Nucleus accumbens (tissue), 56 donors: ENCODE measurements at places on chromosomes 3 and 15.

- no peak for DNase-seq
Measured at GRCh38 chr3:144242747-144243146, 271.1 kb downstream of the DIPK2A start.

DNA sequence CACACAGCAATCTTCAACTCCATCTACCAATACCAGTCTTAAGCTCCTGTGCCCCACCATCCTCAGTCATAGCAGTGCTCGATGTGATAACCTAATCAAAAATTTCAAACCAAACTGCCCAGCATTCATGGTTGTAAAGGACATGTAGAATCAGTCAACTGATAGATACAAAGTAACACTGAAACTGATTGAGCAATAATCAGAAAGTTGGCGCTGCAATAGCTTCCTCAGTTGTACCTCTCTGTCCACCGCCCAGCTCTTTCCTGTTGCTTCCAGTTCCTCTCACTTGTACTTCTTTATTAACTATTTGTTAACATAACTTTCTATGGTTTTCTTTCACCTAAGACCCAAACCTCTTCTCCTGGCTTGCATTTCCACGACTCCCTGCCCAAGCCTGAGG is 745.7 kb downstream of the PDCD6IP start:
- DNase-seq: no peak

GRCh38 chr3:137174514-137174913 is 216.7 kb downstream of the IL20RB start:
- no peak for DNase-seq

GRCh38 chr3:141346418-141346817 is 21.9 kb upstream of the ZBTB38 start:
- no peak for DNase-seq

DNA sequence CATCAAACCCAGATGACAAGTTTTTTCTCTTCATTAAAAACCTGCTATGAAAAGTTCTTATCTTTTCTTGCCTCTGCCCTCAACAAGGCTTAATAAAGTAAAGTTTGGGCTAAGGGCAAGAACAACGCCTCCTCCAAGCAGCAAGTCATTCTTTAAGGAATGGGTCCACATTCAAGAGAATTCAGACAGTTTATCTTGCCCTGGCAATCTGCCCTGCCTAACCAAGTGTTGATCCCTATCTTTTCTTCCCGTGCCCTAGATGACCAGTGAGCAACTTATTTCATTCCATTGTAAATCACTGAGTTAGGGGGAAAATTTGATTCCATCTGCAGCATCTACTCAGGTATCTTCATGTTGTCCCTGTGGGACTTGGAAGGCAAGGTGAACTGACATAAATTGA is 370.3 kb upstream of the DPPA4 start:
- no peak for DNase-seq

GRCh38 chr3:129549805-129550204 is 6.8 kb downstream of the H1-8 start:
- no peak for DNase-seq

- DNase-seq: no peak
Measured at GRCh38 chr15:84772467-84772866, 24.1 kb downstream of the ZNF592 start.

DNA sequence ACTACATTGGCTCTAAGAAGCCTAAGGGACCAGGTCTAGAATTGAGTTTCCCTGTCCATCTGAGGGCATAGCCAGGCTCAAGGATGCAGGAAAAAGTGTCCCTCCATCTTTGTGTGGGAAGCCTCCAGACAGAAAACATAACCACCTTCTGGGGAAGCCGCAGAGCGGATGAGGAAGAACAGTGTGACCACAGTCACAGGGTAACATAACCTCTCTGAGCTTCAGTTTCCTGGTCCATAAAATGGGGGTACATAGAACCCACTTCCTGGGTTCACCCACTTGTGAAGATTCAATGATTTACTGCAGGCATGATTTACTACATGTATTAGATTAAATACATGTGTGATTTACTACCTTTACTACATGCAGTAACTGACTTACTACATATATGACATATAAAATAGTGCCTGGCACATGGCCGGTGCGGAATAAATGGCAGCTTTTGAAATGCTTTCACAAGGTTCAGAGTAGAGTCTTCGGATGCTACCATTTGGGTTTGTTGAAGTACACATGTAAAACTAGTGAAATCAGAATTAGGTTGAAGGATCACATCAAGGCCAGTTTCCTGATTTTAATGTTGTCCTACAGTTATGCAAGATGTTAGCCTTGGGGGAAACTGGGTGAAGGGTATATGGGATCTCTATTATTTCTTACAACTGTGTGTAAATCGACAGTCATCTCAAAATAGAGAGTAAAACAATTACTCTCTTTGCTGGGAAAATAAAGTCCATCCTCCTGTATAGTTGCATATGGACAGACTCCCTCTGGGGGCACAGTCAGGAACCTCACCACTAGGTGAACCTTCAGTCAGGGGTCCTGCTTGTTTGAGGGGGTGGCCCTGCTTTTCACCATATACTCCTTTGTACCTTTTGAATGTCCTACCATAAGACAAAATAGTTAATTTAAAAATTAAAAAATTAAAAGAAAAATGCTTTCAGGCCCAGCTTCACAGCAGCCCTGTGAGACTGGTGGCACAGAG is 86.0 kb downstream of the SEMA5B start:
- DNase-seq: no peak

DNA sequence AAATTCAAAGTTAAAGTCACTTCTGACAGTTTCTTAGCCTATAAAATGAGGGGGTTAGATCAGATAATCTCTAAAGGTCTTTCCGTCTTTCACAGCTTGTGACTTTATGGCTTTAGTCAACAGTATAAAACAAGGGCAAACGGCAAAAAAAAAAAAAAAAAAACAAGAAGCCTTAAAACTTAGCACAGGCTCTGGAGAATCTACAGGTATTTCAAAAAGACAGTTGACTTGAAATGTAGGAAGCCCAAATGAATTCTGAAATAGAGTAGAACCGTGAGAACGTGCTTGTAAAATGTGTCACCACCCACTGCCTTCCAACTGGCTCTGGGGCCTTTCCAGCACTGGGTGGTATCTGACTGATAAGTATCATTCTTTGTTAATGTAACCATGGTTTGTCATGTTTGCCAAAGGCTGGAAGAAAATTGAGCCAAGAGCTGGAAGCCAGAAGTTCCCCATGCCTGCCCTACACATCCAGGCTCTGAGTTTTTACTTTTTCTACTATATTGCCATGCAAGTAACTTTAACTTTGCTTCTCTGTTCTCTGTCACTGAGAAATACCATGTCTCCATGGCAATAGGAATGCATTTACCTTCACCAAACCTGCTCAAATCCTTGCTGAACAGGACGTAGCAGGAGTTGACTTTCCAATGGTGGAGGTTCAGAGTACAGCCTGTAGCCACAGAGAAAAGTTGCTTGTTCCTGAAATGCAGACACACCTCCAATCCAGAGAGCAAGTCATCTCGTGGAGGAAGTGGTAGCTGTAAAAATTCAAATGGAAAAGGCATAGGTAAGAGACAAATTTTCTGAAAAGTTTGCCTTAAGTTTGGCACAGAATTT is 35.8 kb upstream of the THSD4 start:
- no peak for DNase-seq

DNA sequence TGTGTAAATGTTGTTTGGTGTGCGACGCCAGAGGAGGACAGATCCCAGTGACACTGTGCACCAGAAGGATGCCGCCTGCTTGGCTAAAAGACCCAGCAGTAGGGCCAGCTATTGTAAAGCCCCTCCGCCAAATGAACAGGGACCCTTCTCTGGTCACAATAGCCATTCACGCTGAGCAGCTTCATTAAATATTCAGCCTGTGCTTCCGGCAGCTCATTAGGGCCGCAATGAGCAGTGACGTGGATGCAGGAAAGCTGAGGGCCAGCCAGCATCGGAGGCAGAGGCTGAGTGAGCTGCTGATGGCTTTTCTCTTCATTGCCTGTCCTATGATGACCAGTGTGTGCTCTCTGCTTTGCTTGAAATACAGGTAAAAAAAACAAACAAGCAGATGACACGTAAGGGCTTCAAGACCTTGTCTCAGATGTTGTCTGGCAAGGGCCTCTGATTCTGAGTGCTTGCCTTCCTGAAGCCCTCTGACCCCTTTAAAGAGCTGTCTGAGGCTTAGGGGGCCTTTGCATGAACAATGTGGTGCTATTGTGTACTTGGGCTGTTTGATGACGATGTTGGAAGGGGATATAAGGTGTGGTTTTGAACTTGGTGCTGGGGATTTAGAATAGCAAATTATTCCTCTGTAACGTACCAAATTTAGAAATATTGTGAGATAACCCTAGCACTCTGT is 130.4 kb downstream of the FEZF2 start:
- peak; percentile 29 for DNase-seq

DNA sequence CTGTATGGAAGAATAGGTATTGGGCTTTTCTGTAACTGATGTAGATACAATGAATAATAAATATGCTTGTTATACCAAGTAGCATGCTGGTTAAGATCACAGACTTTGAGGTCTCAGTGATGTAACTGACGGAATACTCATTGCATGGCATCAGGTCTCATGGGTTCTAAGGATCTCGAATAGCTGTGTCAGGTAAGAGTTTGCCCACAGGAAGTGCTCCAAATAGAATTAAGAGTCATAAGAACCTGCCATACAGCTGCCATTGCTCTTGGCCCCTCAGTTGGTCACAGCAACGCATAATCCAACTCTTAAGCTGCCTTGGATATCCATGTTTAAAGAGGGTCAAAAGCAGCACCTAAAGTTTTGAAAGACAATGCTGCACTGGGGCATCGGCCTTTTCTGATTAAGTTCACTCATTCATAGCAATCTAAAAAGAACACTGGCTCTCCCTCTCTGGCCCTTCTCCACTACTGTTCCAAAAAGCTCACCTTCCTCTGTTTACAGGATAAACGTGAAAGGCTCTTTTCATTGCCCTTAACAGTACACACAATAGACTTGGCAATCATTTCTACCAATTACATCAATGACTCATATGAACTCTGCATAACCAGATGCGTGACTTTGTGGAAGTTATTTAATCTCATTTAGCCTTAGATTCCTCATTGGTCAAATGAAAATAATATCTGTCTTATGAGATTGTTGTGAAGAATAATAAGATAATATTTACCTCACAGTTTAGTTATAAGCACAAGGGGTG is 74.6 kb downstream of the ZBTB20 start:
- no peak for DNase-seq

GRCh38 chr15:40281057-40281800 is 1.6 kb downstream of the ANKRD63 start:
- DNase-seq: no peak

- DNase-seq: no peak
Measured at GRCh38 chr15:26433818-26434217, 339.0 kb downstream of the GABRB3 start.

- no peak for DNase-seq
Measured at GRCh38 chr3:9550999-9551398, 2.6 kb downstream of the LHFPL4 start.

- DNase-seq: no peak
Measured at GRCh38 chr3:139710212-139710611, 32.4 kb upstream of the NMNAT3 start.

DNA sequence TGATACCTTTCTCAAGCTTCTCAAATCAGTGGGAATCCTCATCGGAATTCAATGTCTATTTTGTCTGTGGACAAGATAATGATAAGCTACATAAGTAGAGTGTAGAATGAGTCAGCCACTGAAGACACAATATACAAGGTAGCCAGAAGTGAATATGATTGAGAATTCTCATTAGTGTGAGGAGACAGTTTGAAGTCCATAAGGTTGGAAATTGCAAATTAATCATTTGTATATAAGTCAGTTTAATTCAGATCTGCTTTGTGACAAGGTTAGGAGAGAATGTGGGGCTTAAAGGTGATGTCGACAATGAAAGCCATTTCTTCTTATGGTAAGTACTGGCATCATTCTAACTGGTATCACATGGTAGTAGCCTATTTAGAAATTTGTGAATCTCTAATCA is 4.2 kb downstream of the ARPP21 start:
- DNase-seq: no peak

- no peak for DNase-seq
Measured at GRCh38 chr3:89795506-89795905, 688.1 kb downstream of the EPHA3 start.

GRCh38 chr15:57323299-57323805 is 53.0 kb upstream of the CGNL1 start:
- DNase-seq: no peak

GRCh38 chr15:40847223-40847961 is 3.5 kb downstream of the SPINT1 start:
- DNase-seq: no peak

GRCh38 chr15:24944954-24945353 is 9.8 kb upstream of the SNRPN start:
- no peak for DNase-seq

GRCh38 chr3:149273096-149273751 is 51.6 kb upstream of the CP start:
- peak; percentile 2 for DNase-seq

GRCh38 chr3:149494759-149495580 is 20.5 kb downstream of the TM4SF4 start:
- DNase-seq: no peak

GRCh38 chr15:101203607-101204189 is 48.1 kb downstream of the CHSY1 start:
- DNase-seq: no peak

DNA sequence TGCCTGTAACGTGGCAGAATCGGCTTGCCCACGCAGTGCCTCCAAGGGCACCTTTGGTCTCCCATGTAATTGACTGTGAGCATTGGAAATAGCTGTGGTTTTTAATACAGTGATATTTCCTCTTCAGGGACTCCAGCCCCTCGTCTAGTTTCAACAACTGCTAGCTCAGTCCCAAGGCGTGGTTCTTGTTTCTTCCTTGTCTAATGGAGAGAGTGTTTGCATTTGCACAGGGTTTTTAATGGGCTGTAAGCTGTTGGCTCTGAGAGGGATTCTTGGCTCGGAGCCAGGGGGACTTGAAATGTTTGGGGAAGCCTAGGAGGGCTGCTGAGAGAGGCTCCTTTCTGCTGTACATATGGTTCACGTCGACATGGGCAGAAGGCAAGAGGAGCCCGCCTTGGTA is 86.2 kb downstream of the THSD4 start:
- no peak for DNase-seq

GRCh38 chr15:72402726-72403125 is 4.6 kb downstream of the TMEM202 start:
- no peak for DNase-seq

DNA sequence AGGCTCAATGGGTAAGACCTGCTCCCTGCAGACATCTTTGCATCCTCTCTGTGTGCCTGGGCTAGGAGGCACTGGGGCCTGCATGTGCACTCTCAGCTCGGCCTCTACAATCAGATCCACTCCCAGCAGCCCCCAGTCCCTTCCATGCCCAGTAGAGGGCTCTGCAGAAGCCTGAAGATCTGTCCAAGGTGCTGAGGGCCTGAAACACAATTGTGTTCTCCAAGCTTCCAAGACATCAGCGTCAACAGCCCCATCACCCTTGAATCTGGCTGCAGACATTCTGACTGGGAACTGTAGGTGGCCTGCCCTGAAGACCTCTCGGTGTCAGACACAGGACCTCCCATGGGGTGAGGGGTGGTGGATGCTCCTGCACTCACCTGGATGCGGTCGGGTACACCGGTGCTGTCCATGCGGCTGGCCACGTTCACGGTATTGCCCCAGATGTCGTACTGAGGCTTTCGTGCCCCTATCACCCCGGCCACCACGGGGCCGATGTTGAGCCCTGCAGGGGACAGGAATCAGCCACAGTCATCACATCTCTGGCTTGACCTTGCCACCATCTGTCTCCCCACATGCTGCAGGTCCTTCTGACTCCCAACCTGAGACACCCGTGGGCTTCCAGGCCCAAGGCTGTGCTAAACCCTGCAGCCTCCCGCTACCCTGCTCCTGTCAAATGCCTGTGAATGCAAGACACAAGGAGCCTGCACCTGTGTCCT is 84.7 kb downstream of the SEC22A start:
- DNase-seq: no peak

GRCh38 chr15:42721916-42722315 is 15.0 kb downstream of the CDAN1 start:
- no peak for DNase-seq

GRCh38 chr3:55718074-55718473 is 231.0 kb upstream of the WNT5A start:
- DNase-seq: no peak
